ENCODE measurements at places on chromosomes 13 and 19. TPM values are rescaled to one million over a fixed set of nuclear protein-coding genes. Genes with fewer than 3 reads are reported as not detected.

The VSIG10L gene
- 0.62 TPM for total RNA-seq

The FZR1 gene
- total RNA-seq, result 42.0 TPM

The SLITRK5 gene
- 48.2 TPM for total RNA-seq

The APC2 gene
- 141 TPM for total RNA-seq

The CYP4F3 gene
- total RNA-seq, result 0.16 TPM

The SHISA2 gene
- 21.4 TPM for total RNA-seq

The OLFM4 gene
- 1.1 TPM for total RNA-seq

The KLK2 gene
- total RNA-seq, result not detected

The CPT1C gene
- total RNA-seq, result 42.1 TPM

The TSPAN16 gene
- total RNA-seq, result not detected

The SUGT1 gene
- total RNA-seq, result 90.5 TPM

The PSG11 gene
- not detected for total RNA-seq

The KLHL1 gene
- total RNA-seq, result 106 TPM

The LONP1 gene
- total RNA-seq, result 39.6 TPM

The PCDH17 gene
- 21.1 TPM for total RNA-seq

Data from occipital lobe (tissue), 3 donors.